ENCODE measurements at places on chromosomes 2 and 18. TPM values are rescaled to one million over a fixed set of nuclear protein-coding genes. Genes with fewer than 3 reads are reported as not detected.

- DNase-seq: no peak
Measured at GRCh38 chr18:24033641-24034412, 19.3 kb downstream of the TTC39C start.

DNA sequence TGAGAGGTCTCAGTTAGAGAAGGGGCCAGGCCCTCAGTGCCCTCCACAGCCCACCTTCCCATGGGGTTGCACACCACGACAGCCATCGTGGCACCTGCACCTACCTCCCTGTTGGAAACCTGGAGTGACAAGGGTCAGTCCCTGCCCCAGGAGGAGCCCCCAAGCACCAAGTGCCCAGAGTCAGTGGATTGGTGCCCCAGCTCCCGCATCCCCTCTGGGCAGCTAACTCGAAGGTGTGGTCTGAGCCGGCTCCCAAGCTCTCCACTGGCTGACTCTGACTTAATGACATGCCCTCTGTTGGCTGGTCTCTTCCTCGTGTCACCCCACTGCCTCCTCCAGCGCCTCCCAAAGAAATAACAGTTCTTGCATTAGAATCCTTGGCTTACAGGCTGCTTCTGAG, 116.4 kb downstream of the NDUFA10 start:
- DNase-seq: no peak

DNA sequence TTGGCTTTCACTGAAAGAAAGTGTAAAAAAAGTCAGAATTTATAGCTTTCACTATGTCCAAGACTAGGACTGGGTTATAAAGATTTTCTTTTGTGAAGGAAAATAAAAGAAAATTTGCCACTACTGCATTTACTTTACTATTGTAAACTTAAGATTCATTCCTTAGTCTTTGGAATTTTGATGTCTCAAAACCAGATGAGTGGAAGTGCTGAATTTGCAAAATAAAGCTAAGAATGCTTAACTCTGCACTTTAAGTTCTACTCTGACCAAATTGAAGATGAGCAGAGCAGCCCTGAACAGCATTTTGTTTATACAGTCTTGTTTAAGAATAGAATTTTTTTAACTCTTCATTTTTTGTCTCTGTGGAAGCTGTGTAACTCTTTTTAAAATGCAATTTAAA, 102.4 kb downstream of the ICA1L start:
- DNase-seq: no peak

GRCh38 chr2:39470580-39470979, 33.5 kb upstream of the MAP4K3 start:
- no peak for DNase-seq

Gene CNNM3
- total RNA-seq: 22.4 TPM

Gene CHCHD5
- total RNA-seq: 31.4 TPM

DNA sequence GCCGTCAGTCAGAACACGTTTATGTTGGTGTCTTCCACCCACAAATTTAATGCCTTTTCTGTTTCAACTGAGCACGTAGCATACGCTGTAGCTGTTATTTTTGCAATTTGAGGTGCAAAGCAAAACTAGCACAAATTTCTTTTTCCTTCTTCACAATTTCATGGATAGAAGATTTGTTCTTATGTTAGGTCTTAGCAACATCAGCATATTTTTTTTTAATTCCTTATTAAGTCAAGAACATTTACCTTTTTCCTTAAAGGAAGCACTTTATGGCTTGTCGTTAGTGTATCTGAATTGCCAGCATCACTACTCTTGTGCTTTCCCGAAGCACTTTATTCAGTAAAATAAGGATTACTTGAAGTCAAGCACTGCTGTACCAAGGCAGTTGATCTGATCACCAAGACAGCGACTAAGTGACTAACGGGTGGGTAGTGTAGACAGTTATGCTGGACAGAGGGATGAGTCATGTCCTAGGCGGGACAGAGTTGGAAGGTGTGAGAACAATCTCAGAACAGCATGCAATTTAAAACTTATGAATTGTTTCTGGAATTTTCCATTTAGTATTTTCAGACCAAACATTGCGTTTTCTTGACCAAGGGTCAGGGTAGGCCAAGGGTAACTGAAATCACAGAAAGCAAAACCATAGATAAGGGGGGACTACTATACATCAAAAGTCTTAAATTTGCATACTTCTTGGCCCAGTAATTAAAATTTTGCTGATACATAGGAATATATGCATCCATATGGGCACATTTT, 13.3 kb downstream of the BABAM2 start:
- no peak for DNase-seq

All from osteocyte (in vitro differentiated cells).